ENCODE measurements at places on chromosomes 1 and 21. TPM values are rescaled to one million over a fixed set of nuclear protein-coding genes. Genes with fewer than 3 reads are reported as not detected.
A peak's percentile ranks its signal among the peaks of the same experiment; 100 is the strongest.

IFNLR1 gene
- 11.7 TPM for total RNA-seq

GSTM1 gene
- not detected for total RNA-seq

GRCh38 chr1:5009376-5010065, 355.1 kb downstream of the AJAP1 start:
- H3K4me3 ChIP-seq, result no peak overlapping the region
- peaks cover 15% of the 10 kb centered on the region for H3K27me3 ChIP-seq
- no peak overlapping the region for H3K27ac ChIP-seq
- H3K36me3 ChIP-seq, result no peaks in the 10 kb centered on the region

DNA sequence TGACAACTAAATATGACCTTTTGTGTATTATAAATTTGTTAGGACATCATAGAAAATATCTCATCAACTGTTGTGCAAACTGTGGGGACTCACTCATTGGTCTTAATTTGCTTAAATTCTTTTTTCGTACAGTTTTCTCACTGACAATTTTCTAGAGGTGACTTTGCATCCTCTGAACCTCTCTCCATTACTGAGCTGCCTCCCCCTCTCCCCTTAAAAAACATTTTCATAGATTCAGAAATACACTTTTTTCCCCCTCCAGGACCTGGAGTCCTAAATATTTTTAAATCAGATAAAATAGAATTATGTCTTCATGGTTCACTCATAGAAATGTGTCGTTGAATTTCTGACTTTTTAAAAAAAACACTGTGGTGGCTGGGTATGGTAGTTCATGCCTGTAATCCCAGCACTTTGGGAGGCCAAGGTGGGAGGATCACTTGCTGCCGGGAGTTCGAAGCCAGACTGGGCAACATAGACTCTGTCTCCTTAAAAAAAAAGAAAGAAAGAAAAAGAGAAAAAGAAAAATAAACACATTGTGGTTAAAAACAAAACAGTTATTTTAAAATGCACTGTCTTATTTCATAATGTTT, 1.5 kb downstream of the CNST start:
- H3K4me1 ChIP-seq, result peaks cover 73% of the 10 kb centered on the region
- DNase-seq, result no peak
- no peaks in the 10 kb centered on the region for H3K27me3 ChIP-seq
- peaks cover 14% of the 10 kb centered on the region for H3K36me3 ChIP-seq
- H3K27ac ChIP-seq, result peak overlapping the region; percentile 96
- H3K4me3 ChIP-seq, result peak overlapping the region; percentile 100

DNA sequence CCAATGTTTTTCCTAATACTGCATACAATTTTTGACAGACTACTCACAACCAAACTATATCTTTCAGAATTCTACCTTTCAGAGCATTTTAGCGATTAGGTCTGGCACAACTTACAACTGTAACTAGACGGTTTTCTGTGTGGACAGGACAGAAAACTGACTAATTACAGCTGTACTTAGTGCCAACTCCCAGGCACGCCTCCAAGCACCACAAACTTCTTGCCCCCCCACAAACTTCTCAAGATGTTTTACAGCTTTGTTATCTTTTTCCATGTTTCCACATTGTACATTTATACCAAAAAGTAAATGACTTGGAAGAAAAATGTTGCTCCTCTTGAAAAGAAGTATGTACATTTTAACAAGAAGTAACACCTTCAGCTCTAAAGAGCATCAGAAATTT, 13.8 kb downstream of the LYST start:
- H3K4me3 ChIP-seq, result no peak overlapping the region
- H3K36me3 ChIP-seq, result no peaks in the 10 kb centered on the region
- H3K27me3 ChIP-seq, result no peaks in the 10 kb centered on the region
- no peak for DNase-seq

- peaks cover 72% of the 10 kb centered on the region for H3K4me1 ChIP-seq
- peak overlapping the region; percentile 70 for H3K4me3 ChIP-seq
- H3K27ac ChIP-seq, result peak overlapping the region; percentile 86
- no peaks in the 10 kb centered on the region for H3K27me3 ChIP-seq
- DNase-seq, result peak; percentile 84
- H3K36me3 ChIP-seq, result no peaks in the 10 kb centered on the region
Observed at GRCh38 chr1:21933397-21934248, 3.5 kb downstream of the HSPG2 start.

Measured in lower lobe of right lung (tissue), 2 donors.